PC-9 (cell line): ENCODE measurements at places on chromosomes 4 and X. TPM values are rescaled to one million over a fixed set of nuclear protein-coding genes. Genes with fewer than 3 reads are reported as not detected.

Gene VBP1
- total RNA-seq, result 68.9 and 87.8 TPM in 2 replicates

Gene USP26
- not detected in 2 replicates for total RNA-seq

Gene DTHD1
- not detected in 2 replicates for total RNA-seq

Gene DKC1
- total RNA-seq, result 83.5 and 101 TPM in 2 replicates

Gene SPANXB1
- 24.3 and 31.4 TPM in 2 replicates for total RNA-seq

Gene PNMA6F
- not detected in 2 replicates for total RNA-seq

Gene CTAG2
- not detected in 2 replicates for total RNA-seq

Gene PALLD
- total RNA-seq, result 139 and 156 TPM in 2 replicates

Gene PABPC5
- total RNA-seq, result not detected in 2 replicates

Gene STOX2
- 4.5 TPM in 2 replicates for total RNA-seq

Gene RNF150
- 0.15 and 0.75 TPM in 2 replicates for total RNA-seq

Gene SLC7A11
- 110 and 187 TPM in 2 replicates for total RNA-seq

Gene EGFL6
- total RNA-seq, result not detected in 2 replicates

Gene SOWAHB
- 6.2 and 7.7 TPM in 2 replicates for total RNA-seq

Gene ARMCX1
- 0.15 TPM in 1 of 2 replicates, not detected in the other for total RNA-seq

Gene GASK1B
- total RNA-seq, result 2.8 and 4.1 TPM in 2 replicates

Gene PPID
- total RNA-seq, result 21.4 and 28.2 TPM in 2 replicates

Gene NEUROG2
- not detected in 2 replicates for total RNA-seq

Gene SH2D1A
- not detected in 2 replicates for total RNA-seq

Gene L1CAM
- 68.8 and 79.0 TPM in 2 replicates for total RNA-seq

Gene POU4F2
- not detected in 2 replicates for total RNA-seq

Gene FHIP1A
- 33.7 and 35.5 TPM in 2 replicates for total RNA-seq

Gene DIAPH2
- 10.6 and 12.0 TPM in 2 replicates for total RNA-seq

Gene XKRX
- 1.2 and 1.4 TPM in 2 replicates for total RNA-seq

Gene NLGN4X
- total RNA-seq, result 0.31 and 0.48 TPM in 2 replicates

Gene GAGE2A
- total RNA-seq, result not detected in 2 replicates

Gene SGCB
- total RNA-seq, result 1.2 TPM in 2 replicates

Gene SH3D19
- total RNA-seq, result 40.0 and 41.7 TPM in 2 replicates
